Right renal pelvis (tissue), 4 donors: ENCODE measurements at places on chromosomes 7 and 10. TPM values are rescaled to one million over a fixed set of nuclear protein-coding genes. Genes with fewer than 3 reads are reported as not detected.
A peak's percentile ranks its signal among the peaks of the same experiment; 100 is the strongest.

DNA sequence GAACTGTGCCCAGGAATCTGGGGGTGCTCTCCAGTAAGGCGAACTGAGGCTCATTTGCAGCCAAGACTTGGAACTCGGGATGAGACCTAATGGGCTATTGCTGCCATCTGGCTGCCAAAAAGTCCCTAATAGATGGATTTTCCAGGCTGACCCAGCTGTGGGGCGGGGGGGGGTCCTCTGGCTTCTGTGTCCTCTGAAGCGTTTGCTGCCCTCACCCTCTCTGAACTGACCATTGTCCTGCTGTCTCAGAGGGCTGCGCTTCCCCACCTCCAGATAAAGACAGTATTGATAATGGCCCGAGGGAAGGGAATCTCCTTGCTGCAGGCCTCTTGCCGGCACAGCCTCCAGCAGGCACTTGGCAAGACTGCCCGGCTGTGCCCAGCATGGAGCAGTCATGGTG is 46.6 kb downstream of the CLEC2L start:
- DNase-seq, result no peak

DNA sequence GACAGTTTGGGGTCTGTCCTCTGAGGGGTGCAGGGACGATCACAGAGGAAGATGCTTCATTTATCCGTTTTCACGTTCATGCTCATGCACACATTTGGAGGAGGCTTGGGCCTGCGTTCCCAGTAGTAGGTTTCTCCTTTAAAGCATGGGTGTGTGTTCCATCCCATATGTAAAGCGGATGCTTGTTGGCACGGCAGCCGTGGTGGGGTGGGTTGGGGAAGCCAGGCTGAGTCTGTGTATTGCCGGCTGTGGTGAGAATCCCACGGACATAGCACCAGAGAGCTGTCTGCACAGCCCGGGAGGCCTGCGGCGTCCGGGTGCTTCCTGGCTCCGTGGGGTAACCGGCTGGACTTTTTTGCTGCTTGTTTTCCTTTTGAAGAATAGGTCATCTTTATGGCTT is 440 bp downstream of the JAKMIP3 start:
- no peak for DNase-seq

GRCh38 chr10:31466313-31466712 is 147.3 kb downstream of the ZEB1 start:
- DNase-seq, result no peak

DNA sequence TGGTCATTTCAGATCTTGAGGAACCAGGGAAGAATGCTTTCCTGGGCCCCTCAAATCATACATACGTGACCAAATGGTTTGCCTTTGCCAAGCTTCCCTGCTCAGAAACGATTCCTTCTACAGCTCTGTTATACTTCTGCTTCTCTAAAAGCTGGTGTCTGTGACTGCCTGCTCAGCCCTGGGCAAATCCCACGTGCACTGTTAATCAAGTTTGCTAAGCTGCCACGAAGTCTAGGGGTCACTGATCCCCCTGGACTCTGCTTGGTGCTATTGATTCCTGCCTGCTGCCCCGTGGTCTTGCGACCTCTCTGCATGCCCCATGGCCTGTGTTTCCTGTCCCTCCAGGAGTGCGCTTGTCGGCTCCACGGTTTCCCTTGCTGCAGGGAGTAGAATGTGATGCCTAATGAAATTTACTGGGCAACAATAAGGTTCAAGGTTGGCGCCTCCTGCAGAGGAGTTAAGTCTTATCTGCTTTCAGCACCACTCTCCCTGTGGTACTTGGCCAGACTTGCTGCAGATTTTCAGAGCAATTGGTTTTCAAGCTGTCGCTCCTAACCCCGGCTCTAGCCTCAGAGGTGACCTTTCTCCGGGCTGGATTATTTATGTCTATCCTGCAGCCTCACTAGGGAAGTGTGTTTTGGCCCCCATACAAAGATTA is 201.6 kb upstream of the FZD8 start:
- peak; percentile 15 for DNase-seq

DNA sequence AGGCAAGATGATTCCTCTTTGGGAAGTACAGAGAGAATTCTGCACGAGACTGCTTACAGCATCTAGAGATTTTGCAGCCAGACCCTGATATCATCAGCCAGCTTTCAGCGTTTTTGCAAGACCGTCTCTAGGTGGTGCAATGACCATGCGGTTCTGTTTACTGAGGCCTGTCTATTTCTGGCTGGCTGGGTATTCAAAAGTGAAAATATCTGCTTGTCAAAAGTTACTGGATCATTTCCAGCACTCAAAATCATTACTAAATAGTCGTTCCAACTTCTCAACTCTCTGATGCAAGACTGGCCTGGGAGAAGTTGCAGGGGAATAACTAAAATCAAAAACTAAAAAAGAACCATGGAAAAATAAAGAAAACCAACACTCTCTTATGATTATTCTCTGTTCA is 240.1 kb downstream of the ELMO1 start:
- no peak for DNase-seq

DNA sequence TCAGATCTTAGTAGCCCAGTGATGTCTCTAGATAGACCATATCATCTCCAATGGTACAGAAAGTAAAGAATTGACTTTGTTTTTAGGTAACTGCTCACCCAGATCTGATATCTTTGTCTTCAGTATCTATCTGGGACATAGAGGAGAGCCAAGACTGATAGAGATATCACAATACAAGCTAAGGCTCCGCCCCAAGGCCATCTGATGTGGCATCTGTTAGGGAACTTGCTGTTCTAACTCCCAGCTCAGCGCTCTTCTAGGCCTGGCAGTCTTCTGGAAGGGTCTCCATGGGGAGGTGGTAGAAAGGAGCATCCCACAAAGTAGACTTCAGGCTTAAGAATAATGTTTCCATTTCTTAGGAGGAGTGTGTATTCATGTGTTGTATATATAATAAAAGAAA is 88.4 kb upstream of the SAMD8 start:
- no peak for DNase-seq

- DNase-seq, result no peak
Measured at GRCh38 chr7:28169230-28169629, 11.4 kb downstream of the JAZF1 start.

DNA sequence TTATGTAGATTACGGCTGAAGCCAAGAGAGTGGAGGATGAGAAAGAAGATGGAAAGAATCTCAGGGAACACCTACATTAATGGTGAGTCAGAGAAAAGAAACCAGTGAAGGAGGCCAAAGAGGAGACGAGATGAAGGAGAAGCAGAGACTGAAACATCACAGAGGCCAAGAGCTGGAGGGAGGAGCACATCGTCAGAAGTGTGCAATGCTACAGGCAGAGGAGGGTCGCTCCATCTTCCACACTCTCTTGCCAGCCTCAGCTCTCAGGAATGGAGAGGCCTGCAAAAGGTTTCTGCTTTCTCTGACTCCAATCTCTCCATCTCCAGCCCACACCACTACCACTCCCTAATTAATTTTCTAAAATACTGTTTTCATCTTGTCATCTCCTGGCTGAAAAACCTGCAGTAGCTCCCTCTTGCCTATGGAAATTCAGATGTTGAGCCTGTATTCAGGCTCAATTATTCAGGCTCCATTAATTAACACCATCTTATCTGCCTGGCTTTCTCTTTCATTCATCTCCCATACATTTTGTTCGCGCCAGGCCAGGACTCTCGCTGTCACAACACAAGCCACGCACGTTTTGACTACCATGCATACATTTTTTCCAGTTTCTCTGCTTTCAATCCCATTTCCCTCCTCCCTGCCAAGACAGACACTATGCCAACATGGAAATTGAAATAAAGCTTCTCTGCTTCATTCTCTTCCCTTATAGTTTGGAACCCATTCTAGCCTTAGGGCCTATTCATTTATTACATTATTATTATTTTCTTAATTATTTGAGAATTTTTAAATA is 165.8 kb downstream of the INHBA start:
- DNase-seq, result no peak

DNA sequence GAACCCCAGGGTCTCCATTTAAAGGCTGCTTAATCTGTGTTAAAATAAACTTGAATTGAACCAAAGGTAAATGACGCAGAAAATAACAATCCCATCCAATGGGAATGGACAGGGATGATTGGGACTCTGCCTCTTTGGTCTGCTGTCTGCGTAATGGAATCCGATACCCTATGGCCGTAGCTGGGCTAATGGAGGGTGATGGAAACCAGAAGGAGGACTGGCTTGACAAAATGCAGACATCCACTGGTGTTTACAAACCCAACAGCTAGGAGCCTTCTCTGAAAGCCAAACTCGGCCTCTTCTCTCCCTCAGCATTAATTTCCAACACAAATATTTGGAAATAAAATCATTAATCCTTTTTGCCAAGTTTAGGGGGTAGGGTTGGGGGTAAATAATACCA is 162.2 kb upstream of the CHST15 start:
- no peak for DNase-seq

Gene PALD1
- polyA plus RNA-seq, result 9.8 TPM

Gene SPDYE1
- polyA plus RNA-seq, result 0.97 TPM
